ENCODE measurements at places on chromosomes 1 and 21.
A peak's percentile ranks its signal among the peaks of the same experiment; 100 is the strongest.

GRCh38 chr1:37255136-37255795, 219.1 kb upstream of the ZC3H12A start:
- DNase-seq, result no peak

GRCh38 chr1:64712049-64712448, 32.8 kb upstream of the RAVER2 start:
- DNase-seq, result no peak

- no peak for DNase-seq
Observed at GRCh38 chr1:94883691-94884090, 43.2 kb downstream of the CNN3 start.

GRCh38 chr1:176691251-176692228, 228.6 kb downstream of the PAPPA2 start:
- no peak for DNase-seq

GRCh38 chr21:39613041-39613934, 548 bp downstream of the B3GALT5 start:
- DNase-seq, result no peak

GRCh38 chr1:113259988-113260387, 130.3 kb upstream of the MAGI3 start:
- DNase-seq, result no peak

DNA sequence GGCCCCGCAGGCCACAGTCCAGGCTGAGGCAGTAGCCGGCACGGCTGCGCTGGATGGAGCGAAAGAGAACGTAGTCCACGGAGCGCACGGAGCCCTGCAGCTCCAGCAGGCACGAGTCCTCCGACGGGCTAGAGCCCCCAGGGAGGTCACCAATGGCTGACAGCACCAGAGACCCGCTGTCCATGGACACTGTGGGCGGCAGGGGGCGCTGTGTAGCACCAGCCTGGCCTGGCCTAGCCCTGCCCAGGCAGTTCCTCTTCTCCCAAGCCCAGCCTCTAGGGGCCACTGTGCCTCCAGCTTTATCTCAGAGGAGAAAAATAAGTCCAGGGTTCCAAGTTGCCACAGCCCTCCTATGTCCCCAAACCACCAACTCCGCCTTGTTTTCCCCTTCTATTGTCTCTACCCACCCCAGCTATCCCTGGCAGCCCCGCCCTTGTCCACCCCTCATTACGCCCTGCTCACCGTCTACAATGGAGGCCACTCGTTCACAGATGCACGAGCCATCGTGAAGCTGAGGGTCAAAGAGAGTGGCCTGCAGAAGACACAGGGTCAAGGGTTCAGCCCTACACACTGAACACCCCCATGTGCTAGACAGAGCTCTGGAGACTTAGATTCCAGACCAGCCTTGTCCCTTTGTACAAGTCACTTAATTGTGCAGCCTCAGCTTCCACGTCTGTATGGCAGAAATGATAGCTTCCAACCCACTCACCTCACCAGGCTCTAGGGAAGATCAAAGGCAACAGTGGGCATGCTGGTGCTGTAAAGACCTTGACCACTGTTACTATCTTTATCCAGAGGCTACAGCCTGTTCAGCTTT, 4.4 kb downstream of the ENTREP3 start:
- peak; percentile 99 for DNase-seq

GRCh38 chr1:175646439-175647209, 96.8 kb downstream of the TNR start:
- DNase-seq, result no peak

DNA sequence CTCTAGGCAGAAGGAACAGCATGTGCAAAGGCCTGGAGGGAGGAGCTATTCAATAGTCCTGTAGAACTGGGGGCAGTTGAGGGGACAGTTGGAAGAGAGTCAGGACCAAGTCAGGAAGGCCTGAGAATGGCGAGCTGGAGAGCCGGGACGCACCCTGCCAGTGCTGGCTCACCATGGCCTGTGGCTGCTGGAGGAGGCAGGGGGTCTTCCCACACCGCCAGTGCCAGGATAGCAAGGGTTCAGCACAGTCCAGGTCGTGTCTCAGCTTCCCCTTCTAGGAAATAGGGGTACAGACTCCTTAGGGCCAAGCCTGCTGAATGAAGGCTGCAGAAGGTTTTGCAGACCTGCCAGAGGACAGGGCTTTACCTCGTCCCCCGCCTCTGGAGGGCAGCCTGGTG, 7.3 kb downstream of the PODN start:
- DNase-seq, result no peak

DNA sequence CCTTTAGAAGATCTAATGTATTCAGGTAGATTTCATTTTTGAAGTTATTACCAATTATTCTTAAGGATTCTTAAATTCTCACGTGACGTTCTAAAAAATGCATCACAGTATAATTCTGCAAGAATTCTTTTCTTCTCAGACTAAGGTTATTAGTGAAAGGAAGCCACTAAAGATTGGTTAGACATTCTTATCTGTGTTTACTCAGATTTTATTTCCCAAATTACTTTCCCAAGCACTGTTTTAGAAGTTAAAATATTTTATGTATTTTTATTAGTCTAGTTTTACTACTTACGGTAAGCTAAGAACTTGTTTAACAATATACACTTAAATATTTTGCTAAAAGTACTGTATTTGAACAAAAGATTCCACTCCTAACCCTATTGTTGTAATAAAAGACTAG, 28.4 kb downstream of the AGO3 start:
- DNase-seq, result no peak

GRCh38 chr1:239718997-239719628, 332.7 kb downstream of the CHRM3 start:
- DNase-seq, result no peak

DNA sequence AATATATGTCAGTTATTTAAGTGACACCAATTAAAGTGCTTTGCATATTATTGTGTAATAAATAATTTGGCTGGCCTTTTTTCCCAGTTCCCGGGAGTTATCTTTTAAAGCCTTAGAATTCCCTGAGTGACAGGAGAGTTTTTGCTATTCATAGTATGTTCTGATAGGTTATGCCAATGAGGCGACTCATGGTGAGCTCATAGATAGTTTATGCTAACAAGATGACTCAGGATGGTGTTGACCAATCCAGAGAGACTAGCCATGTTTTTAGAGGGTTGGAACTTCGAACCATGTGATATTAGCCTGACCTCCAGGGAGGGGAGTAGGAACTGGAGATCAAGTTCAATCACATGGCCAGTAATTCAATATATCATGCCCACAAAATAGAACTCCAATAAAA, 310.8 kb downstream of the USP25 start:
- no peak for DNase-seq

- DNase-seq, result no peak
Observed at GRCh38 chr1:168554603-168555483, 11.0 kb upstream of the XCL2 start.

- no peak for DNase-seq
Observed at GRCh38 chr21:26529526-26529925, 43.6 kb downstream of the CYYR1 start.

DNA sequence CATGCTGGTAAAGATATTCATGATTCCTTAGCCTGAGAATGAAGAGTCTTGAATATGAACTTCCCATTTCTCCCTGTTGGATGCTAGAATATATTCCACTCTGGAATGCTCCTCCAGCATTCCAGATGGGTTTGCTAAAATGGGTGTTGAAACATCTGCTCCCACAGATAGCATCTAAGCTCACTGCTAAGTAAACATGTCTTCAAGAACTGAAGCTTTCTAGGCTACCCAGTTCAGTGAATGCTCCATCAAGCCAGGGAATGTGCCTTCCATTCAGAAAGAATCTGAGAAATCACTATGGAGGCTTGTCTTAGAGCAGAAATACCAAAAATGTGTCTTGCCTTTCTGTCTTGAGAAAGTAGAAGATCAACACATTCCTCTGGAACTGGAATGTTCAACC, 81.1 kb downstream of the TNFSF18 start:
- DNase-seq, result no peak

GRCh38 chr1:38028105-38028591, 15.6 kb downstream of the UTP11 start:
- peak; percentile 85 for DNase-seq

GRCh38 chr1:166975361-166976129, at the start of gene ILDR2:
Gene ILDR2, minus strand, starts transcription at chr1:166975540. Its CDS starts 272 bp downstream, at chr1:166975268.
- peak; percentile 86 for DNase-seq

GRCh38 chr1:210237479-210237878, 4.9 kb downstream of the SERTAD4 start:
- DNase-seq, result no peak

DNA sequence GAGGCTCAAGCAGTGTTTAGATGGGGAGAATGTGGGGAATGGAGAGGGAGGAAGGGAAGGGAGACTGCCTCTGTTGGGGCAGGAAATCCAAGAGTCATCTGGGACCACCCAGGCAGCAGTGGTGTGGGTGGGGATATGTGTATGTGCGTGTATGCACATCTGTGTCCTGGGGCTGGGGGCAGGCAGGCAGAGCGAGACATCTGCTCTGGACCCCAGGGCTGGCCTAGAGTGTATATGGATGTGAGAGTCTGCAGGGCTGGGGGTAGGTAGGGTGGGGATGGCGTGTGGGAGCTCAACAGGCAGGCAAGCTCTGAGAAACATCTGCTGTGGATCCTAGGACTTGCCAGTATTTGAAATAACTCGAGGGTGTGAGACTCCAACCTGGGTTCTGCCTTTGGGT, 3.5 kb downstream of the PTCH2 start:
- no peak for DNase-seq

DNA sequence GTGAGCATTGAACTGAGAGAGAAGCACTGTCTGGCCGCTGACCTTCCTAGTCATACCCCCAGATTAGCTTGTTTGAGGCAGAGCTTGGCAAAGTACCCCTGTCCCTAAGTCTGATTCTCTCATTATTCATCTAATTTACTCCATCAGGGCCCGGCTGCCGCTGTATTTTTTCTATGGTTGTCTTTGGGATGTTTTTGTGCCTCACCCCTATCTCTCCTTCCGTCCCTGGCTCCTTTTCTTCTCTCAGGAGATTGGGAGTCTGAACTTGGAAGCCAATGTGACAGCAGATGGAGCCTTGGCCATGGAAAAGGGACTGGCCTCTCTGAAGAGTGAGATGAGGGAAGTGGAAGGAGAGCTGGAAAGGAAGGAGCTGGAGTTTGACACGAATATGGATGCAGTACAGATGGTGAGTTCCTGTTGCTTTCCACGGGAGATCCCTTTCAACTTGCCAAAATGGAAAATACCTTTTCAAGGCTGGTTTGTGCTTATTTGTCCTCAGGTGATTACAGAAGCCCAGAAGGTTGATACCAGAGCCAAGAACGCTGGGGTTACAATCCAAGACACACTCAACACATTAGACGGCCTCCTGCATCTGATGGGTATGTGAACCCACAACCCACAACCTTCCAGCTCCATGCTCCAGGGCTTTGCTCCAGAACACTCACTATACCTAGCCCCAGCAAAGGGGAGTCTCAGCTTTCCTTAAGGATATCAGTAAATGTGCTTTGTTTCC, 53.9 kb downstream of the LAMC2 start:
- DNase-seq, result no peak

- no peak for DNase-seq
Observed at GRCh38 chr1:22255341-22256212, 112.7 kb upstream of the WNT4 start.

DNA sequence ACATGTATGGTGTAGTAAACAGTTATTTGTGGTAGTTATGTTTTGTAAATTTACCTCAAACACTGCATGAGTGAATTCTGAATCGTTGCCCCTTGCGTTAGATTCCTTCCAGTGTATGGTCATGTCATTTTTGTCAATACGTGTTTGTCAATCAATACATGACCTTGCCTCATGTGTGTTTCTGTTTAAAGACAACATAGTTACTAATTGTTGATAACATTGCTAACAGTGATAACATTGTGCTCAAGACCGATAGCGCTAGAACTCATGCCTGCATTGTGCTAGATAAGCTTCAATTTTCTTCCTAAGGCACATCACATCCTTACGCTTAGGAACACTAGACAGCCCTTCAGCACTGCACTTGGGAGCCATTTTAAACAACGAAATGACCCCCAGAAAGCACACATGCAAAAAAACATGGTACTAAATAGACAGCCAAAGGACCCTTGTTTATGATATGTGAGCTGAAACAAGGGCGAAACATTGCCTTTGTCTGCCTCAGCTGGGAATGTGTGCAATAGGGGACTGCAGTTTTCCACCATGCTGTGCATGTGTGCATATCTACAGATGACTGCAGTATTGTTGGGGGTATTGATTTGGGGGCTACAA, 37.3 kb downstream of the MRPS6 start:
- DNase-seq, result no peak

DNA sequence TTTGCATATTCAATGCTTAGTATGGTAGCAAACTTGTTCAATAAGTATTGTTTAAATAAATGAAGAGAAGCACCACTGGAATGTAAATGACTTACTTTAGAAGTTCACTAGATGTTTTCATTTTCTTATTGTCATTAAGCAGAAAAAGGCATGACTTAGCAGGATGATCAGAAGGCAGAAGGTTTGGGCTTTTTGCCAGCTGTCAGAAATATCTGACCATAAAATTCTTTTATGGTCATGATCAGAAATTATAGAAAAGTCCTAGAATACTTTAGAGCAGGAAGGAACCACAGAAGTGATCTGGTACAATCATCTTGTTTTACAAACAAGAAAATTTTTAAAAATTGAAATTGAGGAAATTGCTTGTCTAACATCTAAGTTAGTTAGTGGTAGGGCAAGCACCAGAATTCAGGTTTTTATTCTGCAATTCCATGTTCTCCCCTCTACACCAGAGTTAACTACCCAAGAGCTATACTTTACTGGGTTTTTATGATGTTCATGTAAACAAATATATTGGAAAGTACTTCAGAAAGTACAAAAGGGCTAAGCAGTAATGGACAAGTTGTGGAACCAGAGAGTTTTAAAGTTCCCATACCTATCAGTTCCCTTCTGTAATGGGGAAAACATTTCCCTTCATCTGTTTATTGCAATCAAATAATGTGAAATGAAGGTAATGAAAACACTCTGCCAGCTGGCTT, 10.1 kb downstream of the FMO5 start:
- no peak for DNase-seq

GRCh38 chr21:42062236-42063022, 8.7 kb upstream of the UMODL1 start:
- peak; percentile 84 for DNase-seq

DNA sequence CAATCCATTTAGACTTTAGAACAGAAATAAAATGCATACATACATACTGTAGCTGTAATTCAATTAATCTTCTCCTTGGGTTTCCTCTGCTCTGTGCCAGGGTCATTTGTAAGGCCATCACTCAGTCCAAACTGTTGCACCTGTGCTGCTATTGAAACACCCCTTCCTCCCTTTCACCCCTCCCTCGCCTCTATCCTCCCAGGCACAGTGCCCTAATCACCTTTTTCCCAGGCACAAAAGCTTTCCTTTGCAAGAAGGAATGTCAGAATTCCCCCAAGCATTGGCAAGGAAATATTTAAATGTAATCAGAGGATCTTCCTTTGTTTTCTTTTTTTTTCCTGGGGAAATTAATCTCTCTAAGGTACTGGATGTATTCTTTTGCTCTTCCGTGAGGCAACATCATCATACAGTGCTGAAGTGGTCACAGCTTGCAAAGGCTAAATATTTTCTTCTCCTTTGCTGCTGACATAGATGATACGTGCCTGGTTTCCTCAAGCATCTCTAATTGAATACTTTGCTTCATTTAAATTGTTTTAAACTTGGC, 339.3 kb upstream of the NR5A2 start:
- DNase-seq, result no peak

- no peak for DNase-seq
Observed at GRCh38 chr1:36442337-36442736, 7.9 kb downstream of the OSCP1 start.

- DNase-seq, result no peak
Observed at GRCh38 chr1:1345384-1345783, 3.8 kb downstream of the DVL1 start.

GRCh38 chr21:39238275-39238674, 55.0 kb upstream of the PSMG1 start:
- DNase-seq, result no peak

- DNase-seq, result peak; percentile 77
Observed at GRCh38 chr21:41899426-41900202, 20.5 kb upstream of the PRDM15 start.

GRCh38 chr1:110466646-110467280, 15.8 kb downstream of the PROK1 start:
- DNase-seq, result no peak

Measured in activated CD8-positive, alpha-beta memory T cell treated with anti-CD3 and anti-CD28 coated beads for 24 hours (primary cell).